Activated CD8-positive, alpha-beta T cell treated with anti-CD3 and anti-CD28 coated beads, Interleukin-2, amount 10 ng/mL, durations not matched to agents 7 days and 5 days (primary cell): ENCODE measurements at places on chromosomes 1 and 21. TPM values are rescaled to one million over a fixed set of nuclear protein-coding genes. Genes with fewer than 3 reads are reported as not detected.

GRCh38 chr1:204442376-204443259 lies 31.0 kb upstream of the PPP1R15B start:
- DNase-seq, result no peak

DNA sequence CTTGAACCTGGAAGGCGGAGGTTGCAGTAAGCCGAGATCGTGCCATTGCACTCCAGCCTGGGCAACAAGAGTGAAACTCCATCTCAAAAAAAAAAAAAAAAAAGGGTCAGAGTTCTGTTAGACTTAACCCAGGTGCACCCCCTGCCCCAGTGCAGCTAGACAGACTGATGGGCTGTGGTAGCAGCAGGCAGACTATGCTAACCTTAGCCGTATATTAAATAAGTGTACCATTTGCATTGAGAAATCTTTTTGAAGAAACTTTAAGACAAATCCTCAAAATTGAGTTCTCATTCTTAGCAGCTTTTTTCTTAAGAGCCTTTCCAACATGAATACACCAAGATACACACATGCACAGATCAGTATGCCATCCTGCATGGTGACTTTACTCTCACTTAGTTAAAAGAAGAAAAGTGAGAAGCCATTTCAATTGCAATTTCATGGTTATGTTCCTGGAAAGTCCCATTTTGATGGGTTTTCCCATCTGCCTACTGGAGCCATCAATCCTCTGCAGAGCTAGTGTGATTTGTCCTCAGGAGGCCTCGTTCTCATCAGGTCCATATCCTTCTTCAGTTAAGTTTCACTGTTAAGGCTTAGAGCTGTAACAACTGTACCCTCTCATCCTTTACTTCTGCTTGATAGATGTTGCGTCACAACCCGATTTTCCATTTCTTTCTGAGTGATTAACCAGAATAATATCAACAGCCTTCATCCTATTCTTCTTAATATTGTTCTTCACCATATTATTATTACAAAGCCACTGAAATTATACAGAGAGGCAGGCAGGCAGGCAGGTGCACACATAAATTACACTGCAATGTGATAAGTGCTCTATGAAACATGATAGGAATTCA lies 7.3 kb downstream of the FCRLB start:
- no peak for DNase-seq

DNA sequence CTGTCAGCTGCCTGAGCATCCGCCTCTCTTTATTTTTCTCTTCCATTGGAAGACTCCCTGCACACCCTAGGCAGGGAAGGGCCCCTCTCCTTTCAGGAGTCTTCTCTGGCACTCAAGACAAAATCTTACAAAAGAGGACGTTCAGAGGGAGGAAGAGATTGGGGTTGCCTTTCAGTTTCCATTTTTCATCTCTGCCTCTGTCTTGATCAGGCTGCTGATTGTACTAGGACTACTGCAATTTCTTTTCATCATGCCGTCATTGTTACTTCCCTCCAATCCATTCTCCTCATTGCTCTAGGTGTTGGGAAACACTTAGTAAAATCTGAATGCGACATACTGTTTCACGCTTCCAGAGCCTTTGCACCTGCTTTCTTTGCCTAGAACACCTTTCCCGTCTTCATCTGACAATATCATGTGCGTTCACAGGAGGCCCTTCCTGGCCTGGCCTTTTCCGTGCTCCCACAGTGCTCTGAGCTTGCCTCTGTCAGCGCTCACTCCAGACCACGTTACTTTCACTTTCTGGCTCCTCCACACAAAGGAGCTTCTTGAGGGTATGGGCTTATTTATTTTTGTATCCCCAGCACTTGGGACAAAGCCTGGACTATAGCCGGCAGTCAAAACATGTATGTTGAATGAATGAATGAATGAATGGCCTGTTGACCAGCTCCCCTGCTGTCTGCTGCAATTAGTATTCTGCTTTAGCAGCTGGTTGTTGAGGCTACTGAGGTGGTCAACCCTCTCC lies 10.9 kb downstream of the LRRC71 start:
- DNase-seq, result no peak

- no peak for DNase-seq
These were observed 1714.1 kb downstream of the BRINP3 start for GRCh38 chr1:188763541-188763940.

DNA sequence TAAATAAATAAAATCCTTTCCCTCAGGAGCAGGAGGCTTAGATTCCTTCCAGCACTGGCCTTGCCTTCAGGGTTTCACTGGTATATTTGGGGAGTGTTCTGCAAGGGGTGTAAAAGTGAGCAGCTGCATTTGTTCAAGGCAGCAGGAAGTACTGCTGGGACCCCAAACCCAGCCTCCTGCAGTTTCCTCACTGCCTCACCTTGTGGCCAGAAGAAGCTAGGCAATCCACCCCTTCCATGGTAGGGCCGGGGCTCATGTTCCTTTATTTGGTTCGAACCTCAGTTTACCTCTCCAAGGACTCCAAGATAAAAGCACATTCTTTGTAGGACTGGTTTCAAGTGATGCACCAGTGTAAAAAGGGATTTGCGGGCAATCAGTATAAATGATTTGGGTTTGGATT lies 21.0 kb upstream of the CFAP126 start:
- no peak for DNase-seq

GRCh38 chr21:41397471-41397891 lies 28.6 kb upstream of the MX1 start:
- no peak for DNase-seq

- no peak for DNase-seq
These were observed 35.4 kb downstream of the CD34 start for GRCh38 chr1:207875532-207875931.

The MAP1LC3C gene
- not detected for total RNA-seq

DNA sequence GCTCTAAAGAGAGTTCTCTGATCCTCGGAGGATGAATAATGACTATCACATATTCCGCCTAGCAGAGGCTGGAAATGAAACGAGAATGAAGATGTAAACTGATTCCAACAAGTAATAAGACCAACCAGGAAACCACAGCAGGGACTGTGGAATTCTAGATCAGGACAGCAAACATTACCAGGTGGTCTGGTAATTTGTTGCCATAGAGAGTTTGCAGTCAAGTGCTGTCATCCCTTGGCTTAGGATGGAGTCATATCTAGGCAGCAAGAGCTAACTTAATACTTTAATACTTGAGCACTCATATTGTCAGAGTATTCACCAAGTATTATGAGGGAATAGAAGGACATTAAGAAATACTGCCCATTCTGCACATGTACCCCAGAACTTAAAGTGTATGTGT lies 45.1 kb upstream of the MUTYH start:
- no peak for DNase-seq

GRCh38 chr1:27581823-27582243 lies 22.1 kb downstream of the AHDC1 start:
- DNase-seq, result no peak

The ATP1A4 gene
- total RNA-seq, result not detected

GRCh38 chr1:200969726-200970561 lies 53.6 kb downstream of the KIF21B start:
- DNase-seq, result no peak

GRCh38 chr21:35491114-35491513 lies 442.0 kb upstream of the RUNX1 start:
- DNase-seq, result no peak

DNA sequence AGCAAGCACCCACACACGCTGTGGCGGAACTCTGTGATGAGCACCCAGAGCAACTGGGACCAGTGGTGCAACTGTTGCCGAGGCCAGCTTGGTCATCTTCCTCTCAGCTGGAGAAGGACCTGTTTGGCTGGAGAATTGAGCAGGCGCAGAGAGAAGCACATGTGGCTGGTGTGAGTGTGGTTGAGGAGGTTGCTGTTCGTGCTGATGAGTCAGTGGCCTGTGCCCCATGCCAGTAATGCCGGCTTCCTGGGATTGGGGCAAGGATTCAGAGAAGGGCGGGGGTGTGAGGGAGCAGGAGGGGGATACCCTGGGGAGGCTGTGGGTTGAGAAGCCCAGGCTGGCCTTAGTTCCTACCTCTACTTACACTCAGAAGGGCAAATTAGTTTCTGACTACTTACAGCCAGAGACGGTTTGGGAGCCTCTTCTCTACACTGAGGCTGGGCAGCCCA lies 57.5 kb upstream of the EPS8L3 start:
- no peak for DNase-seq

DNA sequence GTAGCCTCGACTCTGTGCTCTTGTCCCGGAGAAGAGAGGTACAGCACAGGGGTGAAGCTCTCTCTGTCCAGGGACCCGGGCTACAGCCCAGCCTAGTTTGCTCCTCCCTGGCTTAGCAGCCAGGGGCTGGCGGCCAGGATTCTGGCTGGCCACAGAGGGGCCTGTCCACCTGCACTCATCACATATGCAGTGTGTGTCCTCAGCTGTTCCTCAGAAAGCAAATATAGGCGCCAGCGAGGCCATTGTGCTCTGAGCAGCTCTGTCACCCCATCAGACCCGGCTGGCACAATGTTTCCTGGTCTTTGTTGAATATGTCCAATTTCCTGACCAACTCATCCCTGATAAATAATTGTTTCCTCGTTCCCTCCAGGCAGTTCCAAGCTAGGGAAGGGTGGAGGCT lies 28.5 kb downstream of the KCND3 start:
- DNase-seq, result no peak

The LIN28A gene
- not detected for total RNA-seq

DNA sequence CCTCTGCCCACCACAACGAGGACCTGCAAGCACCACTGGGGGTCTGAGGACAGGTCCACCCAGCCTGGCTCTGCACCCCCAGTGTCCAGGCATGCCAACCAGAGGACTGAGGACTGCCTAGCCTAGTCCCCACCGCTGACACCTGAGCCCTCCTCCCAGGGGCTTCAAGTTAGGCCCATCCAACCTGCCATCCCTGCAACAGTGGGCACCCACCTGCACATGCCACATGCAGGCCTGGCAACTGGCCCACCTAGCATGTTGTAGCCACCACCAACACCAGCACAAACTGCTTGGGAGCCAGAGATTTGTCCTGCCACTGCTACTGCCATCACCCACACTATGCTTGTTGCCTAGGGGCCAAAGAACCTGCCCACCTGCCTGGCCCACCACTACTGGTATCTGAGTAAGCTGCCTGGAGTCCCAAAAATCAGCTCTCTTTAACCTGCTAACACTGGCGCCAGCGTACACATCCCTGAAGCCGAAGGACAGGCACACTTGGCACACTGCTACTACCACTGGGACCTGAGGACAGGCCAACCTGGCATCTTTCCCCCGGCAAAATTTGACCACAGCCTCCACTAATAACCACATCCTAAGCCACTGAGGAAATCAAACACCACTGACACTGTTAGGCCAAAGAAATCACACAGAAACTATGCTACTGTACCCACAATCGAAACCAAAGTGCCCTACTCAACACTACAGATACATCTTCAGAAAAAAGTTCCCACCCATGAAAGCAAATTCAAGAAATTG lies 61.5 kb downstream of the PSMG1 start:
- no peak for DNase-seq

GRCh38 chr1:101526813-101527212 lies 290.0 kb downstream of the S1PR1 start:
- DNase-seq, result no peak

The SLC22A15 gene
- 0.40 TPM for total RNA-seq

The MATN1 gene
- not detected for total RNA-seq

DNA sequence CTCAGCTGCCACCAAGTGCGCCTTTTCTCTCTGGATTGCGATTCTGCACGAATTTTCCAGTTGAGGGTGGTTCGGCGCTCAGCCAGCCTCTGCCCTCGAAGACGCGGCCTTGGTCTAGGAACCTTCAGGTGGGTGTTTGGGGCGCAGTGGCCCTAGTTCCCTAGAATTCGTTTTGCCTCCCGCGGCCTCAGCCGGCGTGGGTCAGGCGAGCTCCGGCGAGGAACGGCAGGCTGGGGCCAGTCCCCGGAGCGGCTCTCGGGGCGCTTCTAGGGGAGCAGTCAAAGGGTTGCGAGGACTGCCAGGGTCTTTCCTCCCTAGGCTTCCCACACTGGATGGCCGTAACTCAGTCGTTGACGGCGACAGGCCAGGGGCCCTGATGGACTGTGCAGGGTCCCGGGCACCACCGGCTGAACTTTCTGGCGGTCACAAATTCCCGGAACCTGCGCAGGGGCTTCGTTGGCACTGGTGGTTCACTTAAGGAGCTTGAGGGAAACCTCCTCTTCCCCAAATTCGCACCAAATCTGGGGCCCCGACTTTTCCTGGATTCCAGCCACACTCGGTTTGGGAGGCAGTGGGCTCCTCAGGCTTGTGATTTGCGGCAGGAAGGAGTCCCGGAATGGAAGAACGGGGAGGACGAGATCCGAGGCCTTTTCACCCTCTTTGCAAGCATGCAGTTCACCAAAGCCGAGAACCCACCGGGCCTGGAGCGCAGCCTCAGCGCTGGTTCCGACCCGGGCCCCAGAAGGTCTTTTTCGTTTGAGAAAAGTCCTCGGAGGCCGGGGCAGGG lies 1.2 kb downstream of the DMBX1 start:
- no peak for DNase-seq

DNA sequence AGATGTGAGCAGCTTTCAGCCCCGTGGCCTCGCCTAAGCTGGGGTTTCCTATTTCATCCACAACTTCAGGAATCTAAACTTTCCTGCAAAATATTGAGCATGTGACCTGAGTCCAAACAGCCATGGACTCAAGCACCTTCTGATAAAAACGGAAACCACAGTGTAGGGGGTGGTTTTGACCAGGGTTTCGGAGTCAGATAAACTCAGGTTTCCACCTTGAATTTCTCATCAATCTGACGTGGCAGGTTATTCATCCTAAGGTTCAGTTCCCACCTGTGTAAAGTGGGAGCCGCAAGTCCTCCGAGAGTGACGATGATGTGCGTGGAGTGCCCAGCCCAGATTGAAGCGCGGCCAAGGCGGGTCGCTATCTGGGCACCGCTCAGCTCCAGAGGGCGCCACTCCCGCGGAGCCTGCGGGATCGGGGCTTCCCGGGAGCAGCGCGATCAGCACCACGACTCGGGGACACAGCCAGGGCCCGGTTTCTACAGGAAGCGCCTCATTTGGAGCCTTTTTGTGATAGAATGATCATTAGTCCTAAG lies 871 bp upstream of the ETS2 start:
- DNase-seq, result peak; percentile 45

GRCh38 chr1:115313182-115313581 lies 24.9 kb downstream of the NGF start:
- DNase-seq, result no peak

The TACSTD2 gene
- total RNA-seq, result not detected

The ADAMTS4 gene
- total RNA-seq, result 0.82 TPM

- DNase-seq, result no peak
These were observed 39.6 kb upstream of the CDC42BPA start for GRCh38 chr1:227357927-227358302.
